Posterior cingulate gyrus (tissue), 11 donors: ENCODE measurements at places on chromosomes 5 and 9.

DNA sequence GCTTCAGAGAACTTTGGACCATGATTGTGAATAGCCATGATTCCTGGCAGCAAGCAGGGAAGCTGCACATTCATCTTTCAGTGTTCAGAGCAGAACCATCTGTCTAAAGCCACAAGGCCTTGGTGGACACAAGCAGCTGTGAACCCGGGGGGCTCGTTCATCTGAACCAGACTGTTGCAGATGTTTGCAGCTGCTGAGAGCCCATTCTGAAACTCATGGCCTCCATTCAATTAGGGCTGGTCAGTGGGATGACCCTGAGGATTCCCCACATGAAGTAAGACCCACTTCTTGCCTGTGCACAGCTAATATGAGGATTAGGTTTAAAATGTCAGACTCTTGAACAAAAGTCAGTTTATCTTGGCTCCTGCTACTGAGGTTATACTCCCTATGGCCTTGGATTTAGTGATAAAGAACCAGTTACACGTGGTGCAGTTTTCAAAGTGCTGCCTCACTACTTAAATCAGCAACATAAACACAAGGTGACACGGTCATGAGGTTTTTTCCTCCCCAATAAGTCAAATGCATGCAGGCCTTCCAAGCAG lies 109.8 kb upstream of the IFNK start:
- DNase-seq = no peak

- DNase-seq = no peak
Observed at GRCh38 chr5:150313501-150313900, 10.8 kb upstream of the ARSI start.

DNA sequence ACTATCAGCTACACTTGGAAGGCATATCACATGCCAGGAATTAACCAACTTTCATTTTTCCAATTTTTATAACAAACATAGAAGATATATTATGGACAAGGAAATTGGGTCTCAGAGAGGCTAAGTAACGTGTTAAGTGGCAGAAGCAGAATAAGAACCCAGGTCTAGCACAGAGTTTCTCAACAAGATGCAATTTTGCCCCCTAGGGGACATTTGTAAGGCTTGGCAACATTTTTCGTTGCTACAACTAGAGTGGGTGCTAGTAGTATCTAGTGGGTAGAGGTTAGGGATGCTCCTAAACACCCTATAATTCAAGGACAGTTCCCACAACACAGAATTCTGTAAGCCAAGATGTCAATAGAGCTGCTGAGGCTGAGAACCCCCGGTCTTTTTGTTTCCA lies 180.6 kb downstream of the SNCAIP start:
- no peak for DNase-seq

DNA sequence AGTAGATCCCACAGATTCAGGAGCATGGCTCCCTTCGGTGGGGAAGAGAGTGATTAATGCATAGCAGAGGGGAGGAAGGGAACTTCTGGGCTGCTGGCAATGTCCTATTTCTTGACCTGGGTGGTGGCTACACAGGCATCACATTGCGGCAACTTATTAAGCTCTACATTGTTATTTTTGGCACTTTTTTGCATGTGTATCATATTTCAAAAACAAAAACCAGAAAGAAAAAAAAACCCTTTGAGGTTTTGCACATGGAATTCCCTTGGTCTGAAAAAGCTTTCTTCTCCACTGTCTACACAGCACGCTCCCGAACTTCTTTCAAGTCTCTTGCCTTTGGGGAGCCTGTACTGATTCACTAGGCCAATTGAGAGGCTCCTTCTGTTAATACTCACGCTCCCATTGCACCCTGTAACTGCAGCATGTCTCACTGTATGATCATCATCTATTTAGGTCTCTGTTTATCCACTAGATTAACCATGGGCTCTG lies 25.1 kb downstream of the CEMIP2 start:
- no peak for DNase-seq

- peak; percentile 47 for DNase-seq
Observed at GRCh38 chr9:99822109-99822805, 572 bp downstream of the NR4A3 start.

DNA sequence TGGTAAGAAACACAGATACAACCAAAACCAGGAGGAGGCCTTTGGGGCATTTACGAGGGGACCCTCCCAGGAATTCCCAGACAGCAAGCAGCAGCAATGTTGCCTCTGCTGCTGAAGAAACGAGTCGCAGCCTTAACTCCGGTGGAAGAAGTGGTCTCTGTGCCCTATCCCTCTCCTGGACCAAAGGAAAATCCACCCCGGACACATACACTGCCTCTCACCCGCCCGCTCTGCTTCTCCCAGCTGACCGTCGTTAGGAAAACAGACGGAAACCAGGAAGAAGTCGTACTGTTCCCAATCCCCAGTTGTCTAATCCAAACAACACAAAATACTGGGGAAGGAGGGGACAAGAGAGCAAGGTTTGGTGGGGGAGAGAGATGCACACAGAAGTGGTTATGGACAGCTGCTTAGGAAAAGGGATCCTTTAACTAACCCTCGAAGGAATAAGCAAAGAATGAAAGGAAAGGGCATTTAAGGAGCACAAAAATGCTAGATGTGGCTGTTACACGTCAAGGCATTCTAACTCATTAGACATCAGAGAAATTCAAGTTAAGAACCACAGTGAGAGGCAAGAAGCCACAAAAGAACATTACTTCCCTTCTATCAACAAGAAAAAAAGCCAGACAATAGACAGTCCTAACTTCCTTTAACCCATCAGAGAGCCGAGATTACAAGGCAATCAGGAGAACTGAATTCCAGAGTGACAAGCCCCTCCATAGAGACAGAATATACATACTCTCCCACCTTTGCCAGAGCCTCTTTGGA lies 71.9 kb downstream of the ACTL7B start:
- no peak for DNase-seq

GRCh38 chr5:154228696-154229095 lies 38.2 kb downstream of the GALNT10 start:
- no peak for DNase-seq

- DNase-seq = no peak
Observed at GRCh38 chr5:176400382-176401156, 12.0 kb downstream of the HIGD2A start.

GRCh38 chr5:141875795-141876627 lies 2.2 kb downstream of the PCDH1 start:
- DNase-seq = no peak

- DNase-seq = peak; percentile 37
Observed at GRCh38 chr5:51378448-51379330, 4.6 kb upstream of the ISL1 start.
